Fibroblast of the aortic adventitia (primary cell): ENCODE measurements at places on chromosomes 3 and 15. TPM values are rescaled to one million over a fixed set of nuclear protein-coding genes. Genes with fewer than 3 reads are reported as not detected.

SCAP gene
- total RNA-seq: 42.0 and 47.7 TPM in 2 replicates

GRCh38 chr3:27431116-27431515 lies 53.1 kb downstream of the SLC4A7 start:
- peak; percentile 98 for DNase-seq

DNA sequence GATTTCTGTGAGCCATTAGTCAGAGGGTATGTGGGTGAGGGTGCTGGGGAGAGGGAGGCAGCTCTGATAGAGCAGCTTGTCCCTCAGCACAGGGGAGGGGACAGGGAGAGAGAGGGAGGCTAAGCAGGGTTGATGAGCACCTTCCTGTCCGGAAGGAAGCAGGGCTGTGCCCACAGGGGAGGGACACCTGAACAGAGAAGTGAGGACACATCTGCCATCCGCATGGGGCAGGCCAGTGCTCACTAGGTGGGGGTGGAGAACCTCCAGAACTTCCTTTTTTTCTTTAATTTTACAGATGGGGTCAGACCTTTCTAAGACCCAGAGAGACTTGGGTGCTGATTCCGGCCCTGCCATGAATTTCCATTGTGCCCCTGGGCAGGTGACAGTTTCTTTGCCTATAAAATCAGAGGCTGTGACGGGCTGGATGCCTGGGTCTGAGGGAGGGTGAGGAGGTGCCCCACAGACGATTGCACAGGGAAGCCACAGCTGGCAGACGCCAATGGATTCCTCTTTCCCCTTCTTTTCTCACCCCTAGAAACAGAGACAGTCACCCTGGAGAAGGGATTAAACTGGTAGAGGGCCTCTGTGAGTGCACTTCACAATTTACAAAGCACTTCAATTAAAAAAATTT lies 4.1 kb upstream of the TGM5 start:
- no peak for DNase-seq

- DNase-seq: no peak
These were observed 471.2 kb downstream of the MFSD1 start for GRCh38 chr3:159273070-159273469.

DNA sequence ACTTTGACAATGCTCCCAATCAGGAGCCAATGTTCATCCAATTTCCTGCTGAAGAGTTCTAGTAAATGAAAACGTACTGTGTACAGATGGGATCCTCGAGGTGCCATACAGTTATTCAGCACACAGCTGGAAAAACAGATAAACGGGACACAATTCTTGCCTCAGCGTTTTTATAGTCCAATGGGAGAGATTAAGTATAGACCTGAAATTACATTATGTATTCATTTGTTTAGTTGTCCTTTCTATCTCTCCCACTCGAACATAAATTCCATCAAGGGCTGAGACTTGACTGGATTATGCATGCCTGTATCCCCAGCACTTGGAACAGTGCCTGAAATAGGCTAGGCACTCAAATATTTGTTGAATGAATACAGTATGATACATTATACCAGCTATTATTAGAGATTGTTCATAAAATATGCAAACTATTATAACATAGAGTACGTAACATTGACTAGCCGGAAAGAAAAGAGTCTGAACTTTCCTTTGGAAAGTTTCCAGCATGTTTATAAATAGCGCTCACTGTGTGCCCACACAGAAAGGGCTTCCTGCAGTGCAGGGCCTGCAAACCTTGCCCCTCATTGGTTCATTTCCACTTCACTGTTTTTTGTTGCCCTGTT lies 27.4 kb upstream of the SNTN start:
- peak; percentile 95 for DNase-seq
